ENCODE measurements at places on chromosomes 16 and 17.

- DNase-seq, result no peak
Measured at GRCh38 chr16:56636616-56637413, 1.7 kb upstream of the MT1A start.

DNA sequence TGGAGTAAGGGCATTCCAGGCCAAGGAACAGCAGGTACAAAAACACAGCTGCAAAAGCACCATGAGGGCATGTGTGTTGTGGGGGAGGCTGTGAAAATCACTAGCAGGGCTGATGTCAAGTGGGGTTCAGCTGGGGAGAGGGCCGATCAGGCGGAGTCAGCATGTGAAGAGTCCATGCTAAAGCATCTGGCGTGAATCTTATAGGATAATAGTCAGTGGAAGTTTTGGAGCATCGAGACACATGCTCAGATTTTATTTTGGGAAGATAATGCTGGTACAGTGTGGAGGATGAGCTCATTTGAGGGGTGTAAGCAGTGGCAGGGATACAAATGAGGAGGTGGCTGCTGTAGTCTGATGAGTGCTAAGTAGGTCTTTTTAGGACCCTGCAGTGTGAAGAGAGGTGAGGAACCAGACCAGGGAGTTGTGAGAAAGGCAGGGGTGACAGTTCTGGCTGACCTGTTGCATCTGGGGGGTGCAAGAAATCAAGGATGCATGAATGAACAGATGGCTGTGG is 30.3 kb downstream of the MMD start:
- no peak for DNase-seq

GRCh38 chr17:66602659-66603384 is 232.1 kb upstream of the CACNG5 start:
- DNase-seq, result no peak

DNA sequence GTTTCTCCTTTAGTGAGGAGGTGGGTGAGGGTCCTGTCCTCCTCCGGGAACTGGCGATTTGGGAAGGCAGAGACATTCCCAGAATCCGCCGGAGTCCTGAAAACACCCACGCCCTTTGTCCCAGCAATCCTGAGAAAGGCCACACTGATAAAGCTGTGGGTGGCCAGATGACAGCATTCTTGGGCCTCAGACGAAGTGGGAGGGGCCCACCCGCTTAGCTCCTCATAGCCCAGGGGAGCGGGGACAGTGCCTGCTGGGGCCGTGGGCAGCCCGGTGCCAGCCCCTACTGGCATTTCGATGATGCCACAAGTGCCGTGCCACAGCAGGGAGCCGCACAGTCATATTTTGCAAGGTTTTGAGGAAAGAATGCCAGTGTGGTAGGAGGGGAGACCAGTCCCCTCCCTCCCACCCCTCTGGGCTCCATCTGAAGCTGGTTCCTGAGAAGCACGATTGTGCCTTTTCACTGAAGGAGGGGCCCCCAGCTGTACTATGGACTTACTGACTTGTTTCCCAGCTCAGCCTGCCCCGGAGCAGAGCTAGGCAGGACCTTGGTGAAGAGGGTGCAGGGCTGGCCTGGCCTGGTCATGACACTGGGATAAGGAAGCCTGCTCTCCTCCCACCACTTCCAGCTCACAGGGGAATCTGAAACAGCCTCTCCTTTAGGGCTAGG is 20.9 kb upstream of the MPRIP start:
- no peak for DNase-seq

DNA sequence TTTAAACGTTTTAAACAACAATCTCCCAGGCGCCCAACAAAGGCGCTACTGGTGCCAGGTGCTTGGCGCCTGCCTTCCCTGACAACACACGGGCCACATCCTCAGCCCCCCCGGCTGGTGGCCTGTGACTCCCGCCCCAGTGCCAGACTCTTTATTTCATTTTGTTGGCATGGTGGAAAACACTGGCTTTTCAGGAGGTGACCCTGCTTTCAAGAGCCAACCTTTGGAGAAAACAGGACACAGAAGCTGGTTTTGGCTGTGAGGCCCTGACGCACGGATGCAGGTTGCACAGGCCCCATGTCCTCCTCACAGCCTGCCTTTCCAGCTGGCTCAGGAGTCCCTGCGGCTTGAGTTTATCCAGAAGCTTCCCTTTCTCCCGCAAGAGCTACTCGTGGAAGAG is 100.0 kb downstream of the METRNL start:
- DNase-seq, result no peak

DNA sequence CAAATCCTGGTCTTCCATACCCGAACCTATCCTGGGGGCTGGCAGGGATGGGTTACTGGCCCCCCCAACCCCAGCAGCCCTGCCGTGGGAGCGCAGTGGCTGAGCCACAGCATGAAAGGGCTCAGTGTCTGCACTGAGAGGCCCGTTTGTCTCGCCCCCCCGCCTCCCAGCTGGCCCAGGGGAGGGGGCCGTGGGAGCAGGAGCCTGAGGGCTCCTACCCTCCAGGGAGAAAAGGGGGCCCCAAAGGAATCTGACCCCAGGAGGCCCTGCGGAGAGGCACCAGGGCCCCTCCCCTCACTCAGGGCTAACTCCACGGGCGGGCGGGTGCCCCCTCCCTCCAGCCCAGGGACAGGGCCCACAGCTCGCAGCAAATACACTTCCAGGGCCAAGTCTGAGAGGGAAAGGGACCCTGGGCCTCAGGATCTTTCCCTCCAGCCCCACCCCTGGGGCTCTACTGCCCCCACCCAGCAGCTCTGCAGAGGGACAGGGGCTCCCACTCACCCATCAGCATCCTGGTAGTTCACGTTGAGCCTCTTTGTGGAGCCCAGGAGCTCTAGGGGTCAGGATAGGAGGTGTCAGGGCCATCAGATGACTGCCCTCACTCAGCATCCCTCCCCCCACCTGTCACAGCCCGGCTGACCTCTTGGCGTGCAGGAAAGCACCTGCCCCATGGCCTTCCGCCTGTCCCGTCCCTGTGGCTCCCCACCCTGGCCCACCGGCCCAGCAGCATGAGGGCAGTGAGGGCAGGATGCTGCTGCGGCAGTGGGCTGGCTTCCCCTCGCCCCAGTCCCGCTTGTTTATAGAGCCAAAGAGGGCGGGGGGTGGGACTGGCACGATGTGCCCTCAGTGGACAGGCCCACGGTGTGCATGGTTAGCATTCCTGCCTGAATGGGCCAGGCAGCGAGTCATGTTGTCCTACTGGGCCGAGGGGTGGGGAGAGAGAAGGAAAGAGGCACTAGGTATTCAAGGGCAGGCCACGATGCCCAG is 7.3 kb downstream of the CASKIN2 start:
- DNase-seq, result no peak

DNA sequence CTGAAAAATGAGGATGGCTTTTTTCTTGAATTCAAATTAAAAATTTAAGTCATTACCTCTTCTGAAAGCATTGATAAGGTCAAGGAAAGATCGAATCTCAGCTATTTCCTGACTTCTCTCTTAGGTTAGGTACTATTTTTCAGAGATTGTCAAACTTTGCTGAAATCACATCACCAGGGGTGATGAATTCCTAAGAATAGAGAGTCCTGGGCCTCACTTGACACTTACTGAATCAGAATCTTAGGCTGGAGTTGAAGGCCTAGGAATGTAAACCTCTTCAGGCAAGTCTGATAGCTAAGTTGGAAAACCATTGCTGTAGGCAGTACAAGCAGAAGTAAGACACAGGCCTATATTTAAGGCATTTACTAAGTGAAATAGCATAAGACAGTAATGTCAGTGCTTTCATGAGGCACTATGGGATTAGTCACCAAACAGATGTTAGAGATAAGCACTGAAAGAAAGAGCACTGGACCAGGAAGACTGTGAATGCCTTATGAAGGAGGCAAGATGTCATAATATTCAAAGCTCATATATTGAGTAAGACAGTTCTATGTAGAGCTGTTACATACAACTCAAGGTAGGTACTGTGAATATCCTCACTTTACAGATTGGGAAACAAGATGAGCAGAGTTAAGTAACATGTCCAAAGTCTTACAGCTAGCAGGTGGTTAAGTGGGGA is 21.5 kb downstream of the DCAF7 start:
- DNase-seq, result no peak

GRCh38 chr17:75396796-75397195 is 8.7 kb downstream of the GRB2 start:
- DNase-seq, result no peak

DNA sequence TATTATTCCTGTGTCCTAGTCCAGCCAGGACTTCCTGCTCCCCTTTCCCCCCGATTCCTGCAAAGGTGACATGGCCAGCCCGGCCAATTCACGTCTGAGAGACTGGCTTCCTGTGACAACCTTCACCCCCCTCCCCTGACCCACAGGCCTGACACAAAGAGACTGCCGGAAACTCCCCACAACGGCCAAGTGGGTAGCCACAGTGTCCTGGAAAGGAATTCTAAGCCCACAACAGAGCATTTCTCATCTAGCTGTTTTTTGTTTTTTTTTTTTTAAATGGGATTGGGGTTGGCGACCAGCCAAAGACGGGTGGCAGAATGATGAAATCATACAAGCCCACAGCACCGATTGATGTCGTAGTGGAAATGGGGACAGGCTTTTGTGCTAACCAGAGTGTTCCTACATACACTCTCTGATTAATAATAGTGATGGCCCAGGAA is 2.8 kb upstream of the XAF1 start:
- no peak for DNase-seq

- no peak for DNase-seq
Measured at GRCh38 chr16:83901101-83901500, 2.2 kb downstream of the MLYCD start.
